ENCODE measurements at places on chromosomes 1 and 21. TPM values are rescaled to one million over a fixed set of nuclear protein-coding genes. Genes with fewer than 3 reads are reported as not detected.

USH2A gene
- total RNA-seq, result not detected

TMEM269 gene
- not detected for total RNA-seq

DLGAP3 gene
- 0.81 TPM for total RNA-seq

MEAF6 gene
- 64.2 TPM for total RNA-seq

FCAMR gene
- total RNA-seq, result not detected

OVAAL gene
- not detected for total RNA-seq

NBPF10 gene
- total RNA-seq, result 0.51 TPM

FCRL6 gene
- not detected for total RNA-seq

CD244 gene
- not detected for total RNA-seq

FCRL4 gene
- total RNA-seq, result not detected

LCE2A gene
- not detected for total RNA-seq

OBSCN gene
- total RNA-seq, result 20.6 TPM

LRRC47 gene
- 36.4 TPM for total RNA-seq

SEC16B gene
- 0.17 TPM for total RNA-seq

LAMC2 gene
- total RNA-seq, result 382 TPM

IGSF21 gene
- total RNA-seq, result not detected

IFI44L gene
- 0.51 TPM for total RNA-seq

FABP3 gene
- 10.2 TPM for total RNA-seq
